CD4-positive, alpha-beta memory T cell (primary cell): ENCODE measurements at places on chromosomes 3 and 15.

DNA sequence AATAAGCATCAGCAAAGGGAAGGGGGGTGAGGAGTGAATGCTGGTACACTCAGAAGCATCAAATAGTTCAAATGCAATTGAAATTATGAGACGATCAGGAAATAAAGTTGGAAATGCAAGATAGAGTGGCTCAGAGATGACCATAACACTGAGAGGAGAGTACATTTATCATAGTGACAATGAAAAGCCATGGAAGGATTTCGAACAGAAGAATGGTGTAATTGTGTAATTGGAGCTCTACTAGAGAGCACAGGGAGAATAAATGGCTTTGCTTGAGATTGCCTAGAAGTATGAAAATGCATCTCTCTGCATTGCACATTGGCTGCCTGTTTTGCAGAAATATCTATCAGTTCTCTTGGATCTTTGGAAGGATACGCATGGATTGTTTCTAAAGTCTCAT lies 163.3 kb downstream of the TP63 start:
- DNase-seq, result no peak

- no peak for DNase-seq
These were observed 50.2 kb downstream of the CHP1 start for GRCh38 chr15:41281236-41281635.

DNA sequence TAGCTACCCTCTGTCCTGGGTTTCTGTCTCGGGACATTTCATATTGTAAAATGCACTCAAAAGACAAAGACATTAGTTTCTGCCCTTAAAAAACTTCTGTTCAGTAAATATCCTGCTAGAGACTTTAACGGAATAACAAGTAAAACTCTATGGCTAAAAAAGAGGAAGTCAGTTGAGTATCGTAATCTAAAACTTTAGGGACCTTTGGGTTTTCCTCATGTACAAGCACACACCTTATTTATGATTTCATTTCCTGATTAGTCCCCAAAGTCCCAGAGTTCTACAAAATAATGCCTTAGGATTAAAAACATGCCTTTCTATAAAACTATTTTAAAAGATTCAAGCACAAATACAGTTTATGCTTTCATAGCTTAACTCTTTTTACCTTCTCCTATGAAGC lies 585.9 kb downstream of the UNC13C start:
- DNase-seq, result no peak

DNA sequence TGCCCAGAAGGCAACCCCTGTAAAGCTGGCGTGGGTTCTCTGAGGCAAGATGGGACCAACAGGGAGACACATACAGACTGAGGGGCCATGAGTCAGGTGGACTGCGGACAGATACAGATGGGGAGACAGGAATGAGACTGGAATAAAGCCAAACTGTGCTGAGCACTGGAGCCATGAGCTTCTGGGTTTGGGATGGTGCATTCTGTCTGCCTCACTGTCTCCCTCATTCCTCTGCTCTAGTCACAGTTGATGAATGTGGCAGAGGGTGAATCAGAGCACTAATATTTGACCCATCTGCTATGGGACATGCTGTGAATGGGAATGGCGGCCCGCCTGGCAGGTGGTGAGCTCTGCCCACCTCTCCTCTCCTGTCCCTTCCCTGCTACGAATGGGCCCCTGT lies 262.9 kb downstream of the EPHB1 start:
- DNase-seq, result no peak

DNA sequence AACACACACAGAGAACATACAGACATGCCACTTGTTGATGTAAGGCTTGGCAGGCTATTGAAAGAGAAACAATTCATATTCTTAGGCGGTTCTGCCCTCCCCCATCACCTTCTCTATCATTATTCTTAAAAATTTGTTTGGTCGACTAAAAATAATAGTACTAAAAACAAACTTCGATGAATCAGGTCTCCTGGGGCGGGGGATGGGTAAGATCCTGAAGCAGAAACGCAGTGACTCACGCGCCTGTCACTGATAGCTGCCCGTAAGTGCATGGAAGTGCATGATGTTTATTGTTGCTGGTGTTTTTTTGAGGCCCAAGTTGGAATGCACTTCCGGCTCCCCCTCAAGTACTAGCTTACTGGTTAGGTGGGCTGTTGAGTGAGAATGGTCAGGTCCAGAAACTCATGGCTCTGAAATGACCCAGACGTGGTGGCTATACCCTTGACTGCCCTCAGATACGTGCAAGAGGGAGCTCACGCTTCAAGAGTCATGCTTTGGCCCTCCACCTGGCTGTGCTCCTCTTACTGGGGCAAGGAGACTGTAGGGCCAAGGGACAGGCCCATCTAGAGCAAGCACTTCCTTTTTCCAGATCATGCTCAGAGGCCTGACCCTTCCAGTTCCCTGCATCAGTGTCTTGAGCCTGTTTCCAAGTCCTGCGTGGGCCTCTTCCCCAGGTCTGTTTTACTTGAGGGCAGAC lies 10.9 kb downstream of the SMAD3 start:
- no peak for DNase-seq

DNA sequence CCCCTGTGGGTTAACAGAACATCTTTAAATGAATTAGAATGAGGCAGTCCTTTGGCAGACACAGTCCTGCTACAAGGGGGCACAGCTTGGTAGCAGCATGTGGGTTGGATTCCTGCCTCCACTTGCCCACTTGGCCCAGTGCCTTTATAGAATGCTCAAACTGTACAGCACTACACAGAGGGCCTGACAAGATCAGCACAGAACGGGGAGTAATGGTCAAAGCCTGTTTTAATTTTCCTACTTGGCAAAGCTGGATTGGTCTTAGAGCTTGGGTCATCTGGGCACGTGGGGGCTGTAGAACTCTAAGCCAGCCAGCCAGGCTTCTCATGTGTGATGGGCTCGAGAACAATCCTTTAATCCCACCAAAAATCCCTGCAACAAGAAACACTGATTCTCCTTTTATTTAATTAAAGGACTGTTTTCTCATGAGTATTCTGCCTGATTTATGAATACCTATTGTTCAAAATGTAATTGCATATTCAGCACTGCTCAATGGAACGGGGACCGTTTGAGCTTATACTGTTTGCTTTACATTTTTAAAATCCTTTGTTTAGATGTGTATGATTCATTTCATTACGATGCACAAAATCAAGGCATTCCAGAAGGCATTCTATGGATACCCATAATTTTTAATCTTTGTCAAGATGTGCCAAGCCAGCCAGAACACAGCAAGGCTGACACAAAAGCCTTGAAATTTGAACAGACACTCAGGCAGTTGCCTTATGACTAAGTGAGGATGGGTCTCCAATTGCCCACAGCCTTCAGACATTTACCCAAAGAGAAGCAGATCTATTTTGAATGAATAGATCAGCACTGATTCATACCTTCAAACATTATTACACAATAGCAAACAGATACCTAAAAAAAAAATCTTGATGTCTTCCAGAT lies 249.3 kb upstream of the TGFBR2 start:
- no peak for DNase-seq

DNA sequence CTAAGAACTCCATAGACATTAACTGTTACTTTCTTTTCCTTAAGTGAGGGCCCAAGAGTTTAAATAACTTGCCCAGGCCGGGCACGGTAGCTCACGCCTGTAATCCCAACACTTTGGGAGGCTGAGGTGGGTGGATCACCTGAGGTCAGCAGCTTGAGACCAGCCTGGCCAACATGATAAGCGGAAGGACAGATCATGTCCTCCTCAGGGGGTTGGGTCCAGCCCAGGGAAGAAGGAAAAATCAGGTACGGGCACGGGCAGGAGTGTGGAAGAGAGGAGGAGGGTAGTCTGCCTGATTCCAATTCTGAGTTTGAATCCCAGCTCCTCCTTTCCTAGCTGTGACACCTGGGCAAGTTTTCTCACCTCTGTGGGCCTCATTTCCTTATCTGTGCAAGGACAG lies 118.8 kb downstream of the ANP32A start:
- no peak for DNase-seq

DNA sequence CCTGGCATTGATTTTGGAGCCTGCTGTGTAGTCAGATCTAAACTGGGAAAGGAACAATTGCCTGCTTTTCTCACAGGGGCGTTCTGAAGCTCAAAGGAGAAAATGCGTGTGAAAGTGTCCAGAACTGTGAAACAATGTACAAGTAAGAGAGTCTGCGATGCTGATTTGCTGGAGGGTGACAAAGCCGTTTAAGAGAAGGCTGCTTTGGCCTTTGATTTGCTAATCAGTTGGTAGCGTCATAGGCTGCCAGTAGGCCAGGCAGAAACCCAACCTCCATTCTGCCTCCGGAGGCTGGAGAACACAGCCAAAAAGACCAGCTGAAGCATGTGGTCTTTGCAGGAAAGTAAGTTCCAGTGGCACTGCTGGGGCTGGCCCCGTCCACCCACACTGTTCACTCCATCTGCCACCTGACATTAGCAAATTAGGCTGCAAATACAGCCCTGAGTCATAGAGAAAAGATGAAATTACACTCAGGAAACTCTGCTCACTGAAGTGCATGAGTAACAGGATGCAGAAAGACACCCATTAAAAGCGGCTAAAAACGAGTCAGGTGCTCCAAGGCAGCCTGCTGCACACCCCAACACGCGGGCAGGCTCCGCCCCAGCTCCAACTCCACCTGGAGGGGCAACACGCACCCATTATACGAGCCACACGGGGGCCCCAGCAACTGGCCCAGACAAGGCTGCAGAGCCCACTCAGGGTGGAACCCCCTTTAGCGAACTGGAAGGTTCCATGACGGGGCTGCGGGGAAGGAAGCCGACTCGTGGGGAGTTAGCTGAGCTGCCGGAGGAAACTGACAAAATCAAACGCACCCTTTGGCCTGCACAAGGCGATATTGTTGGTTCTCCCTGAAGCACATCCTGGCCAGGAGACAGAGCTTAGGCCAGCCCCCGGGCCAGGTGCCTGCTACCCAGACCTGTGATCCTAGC lies 31.6 kb downstream of the ZDHHC19 start:
- DNase-seq, result peak; percentile 84

DNA sequence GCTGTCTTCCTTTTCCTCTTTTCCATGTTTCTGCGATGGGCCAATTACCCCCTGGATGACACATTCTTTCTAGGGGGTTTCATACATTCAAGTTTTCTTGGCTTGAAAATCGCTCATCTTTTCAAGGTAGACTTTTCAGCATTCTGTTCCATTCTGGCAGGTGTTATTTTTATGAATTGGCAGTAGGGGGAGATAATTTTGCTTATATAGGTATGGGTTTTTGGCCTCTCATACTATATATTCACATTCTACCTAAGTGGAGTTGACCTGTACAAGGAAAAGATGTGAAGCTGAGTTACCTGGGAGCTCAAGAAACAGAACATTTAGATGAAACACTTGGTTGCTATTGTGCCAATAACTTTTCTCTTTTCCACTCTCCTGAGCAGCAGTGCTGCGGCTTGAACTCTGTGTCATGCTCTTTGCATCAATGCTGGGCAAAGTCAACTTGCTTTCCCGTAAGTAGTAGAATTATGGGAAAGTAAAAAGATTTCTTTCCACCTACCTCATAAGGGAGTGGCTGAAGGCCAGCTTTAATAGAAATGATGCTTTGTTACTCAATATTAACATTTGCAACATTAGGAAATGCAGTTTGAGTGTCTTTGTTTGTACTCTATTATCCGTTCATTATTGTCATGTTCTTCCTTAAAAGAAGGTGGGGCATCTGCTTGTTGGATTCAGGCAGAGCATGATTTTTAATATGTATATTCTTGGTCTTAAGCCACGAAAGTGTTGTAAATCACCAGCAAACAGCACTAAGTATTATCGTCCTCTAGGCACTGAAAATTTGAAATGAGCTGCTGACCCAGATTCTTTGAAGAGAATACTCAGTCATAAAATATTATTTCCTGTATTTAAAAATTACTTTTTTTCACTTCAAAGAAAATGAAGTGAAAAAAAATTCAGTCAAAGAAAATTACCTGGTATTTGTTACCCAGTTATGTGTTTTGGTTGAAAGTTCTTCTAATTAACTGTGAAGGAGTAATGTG lies 27.7 kb upstream of the MFSD1 start:
- no peak for DNase-seq

GRCh38 chr3:161920196-161920595 lies 423.6 kb downstream of the OTOL1 start:
- no peak for DNase-seq

GRCh38 chr3:72245183-72245811 lies 460.3 kb upstream of the PROK2 start:
- DNase-seq, result no peak

- DNase-seq, result no peak
These were observed 106.4 kb downstream of the PTPRG start for GRCh38 chr3:61667814-61668213.

DNA sequence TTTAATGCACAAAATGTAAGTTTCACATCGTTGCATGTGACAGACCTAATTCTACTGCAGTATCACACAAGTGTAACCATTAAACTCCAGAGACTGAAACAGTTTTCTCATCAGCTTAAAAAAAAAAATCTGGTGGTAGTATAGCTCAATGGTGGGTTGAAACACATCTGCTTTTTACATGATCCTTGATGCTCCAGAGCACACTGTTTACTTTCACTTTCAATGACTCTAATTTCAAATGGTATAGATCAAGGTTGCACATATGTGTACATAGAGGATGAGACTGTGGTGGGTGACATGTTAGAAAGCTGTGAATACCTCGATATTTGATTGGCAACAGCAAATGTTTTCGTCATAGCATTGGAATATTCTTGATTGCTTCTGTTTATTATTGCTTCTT lies 22.4 kb downstream of the MCTP2 start:
- no peak for DNase-seq

DNA sequence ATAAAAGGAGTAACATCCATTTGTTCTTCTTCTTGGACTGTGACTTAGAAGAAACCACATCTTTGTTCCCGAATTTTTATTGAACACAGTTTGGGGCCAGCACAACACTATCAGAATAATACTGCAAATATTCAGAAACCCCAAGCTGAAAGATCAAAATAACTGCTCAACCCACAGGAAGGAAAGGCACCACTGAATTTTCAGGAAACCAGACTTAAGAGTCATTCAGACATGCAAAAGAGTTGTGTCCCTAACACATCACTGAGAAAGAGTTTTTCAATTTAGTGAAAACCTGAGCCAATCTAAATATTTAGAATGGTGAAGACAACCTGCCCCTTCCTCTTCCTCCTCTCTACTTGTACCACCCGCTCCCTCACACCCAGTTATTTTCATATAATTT lies 295.0 kb upstream of the RORA start:
- DNase-seq, result no peak

- no peak for DNase-seq
These were observed 369.1 kb downstream of the RBMS3 start for GRCh38 chr3:29649815-29650547.

DNA sequence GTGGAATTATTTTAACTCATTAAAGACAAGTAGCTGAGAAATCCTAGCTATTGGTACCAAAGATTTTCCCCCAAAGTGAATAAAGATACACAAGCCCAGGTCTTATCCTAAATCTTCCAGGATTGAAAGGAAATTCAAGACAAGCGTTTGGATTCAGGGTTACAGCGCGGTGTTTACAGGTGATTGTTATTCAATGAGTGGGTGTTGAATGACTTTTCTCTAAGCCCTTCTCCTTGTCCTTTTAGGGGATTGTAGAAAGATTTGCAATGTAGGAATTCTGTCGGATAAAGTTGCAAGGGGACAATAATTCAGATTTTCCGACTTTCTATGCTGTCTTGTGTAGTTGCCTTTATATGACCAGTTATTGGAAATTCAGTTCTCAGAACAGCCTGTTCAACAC lies 57.2 kb downstream of the USP13 start:
- DNase-seq, result no peak
